ENCODE measurements at places on chromosomes 5 and 9.

DNA sequence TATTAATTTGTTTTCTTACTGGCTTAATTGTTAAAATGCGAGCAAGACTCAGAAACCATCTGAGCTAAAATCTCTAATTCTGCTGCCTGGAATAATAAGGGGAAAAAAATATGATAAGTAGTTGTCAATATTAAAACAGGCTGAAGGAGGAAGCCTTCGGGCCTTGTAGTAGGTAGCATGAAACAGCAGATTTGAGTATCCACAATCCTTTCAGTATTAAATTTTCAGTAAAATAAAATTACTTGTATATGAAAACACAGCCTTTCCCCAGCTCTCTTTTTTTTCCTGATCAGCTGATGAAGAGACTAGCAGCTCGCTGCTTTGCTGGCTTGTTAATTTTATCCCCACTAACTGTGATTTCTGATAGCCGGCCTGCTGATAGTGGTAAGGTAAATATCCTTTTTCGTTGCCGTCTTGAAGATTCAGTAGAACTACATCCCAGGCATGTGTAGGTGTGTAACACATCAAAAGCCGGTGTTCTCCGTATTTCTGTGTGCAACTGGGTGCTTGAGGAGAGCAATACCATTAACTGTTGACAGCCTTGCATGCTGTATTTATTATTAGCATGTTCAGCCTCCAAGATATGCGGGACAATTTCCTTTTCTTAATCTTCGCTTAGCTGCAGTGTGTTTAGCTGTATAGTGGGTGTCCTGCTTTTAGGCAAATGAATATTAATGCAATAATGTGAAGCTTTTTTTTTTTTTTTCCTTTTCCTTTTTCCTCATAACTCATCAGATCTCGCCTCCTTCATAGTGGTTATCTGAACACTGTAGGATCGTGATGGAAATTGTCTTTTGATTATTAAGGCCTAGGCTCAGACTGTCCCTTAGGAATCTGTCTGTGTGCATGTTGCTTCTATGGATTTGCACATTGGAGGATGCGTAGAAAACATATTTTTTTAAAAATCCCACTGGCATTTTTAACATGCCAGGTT is 144.6 kb downstream of the SMARCA2 start:
- no peak for DNase-seq

GRCh38 chr9:119365291-119366027 is 3.8 kb downstream of the BRINP1 start:
- peak; percentile 35 for DNase-seq

DNA sequence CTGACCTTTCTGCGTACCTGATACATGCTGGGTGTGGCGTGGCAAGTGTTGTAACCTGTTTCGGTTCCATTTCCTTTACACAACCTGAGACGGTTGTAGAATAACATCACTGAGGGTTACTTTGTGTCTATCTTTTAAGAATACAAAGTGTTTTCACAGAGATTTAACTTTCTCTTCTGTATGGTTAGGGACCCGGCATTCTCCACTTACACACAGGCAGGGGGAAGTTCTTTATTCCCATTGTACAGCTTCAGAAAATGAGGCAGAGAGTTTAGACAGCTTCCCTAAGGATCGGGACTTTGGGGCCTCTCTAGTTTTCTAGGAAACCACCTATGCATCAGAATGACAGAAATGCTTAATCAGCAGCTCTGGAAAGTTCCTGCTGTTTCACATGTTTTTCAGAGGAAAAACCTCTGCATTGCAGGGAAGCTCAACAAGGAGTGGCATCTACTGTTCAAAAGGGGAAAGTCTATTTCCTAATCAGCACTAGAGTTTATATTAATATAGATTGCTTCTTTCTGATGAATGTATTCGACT is 41.3 kb downstream of the CAST start:
- peak; percentile 32 for DNase-seq

DNA sequence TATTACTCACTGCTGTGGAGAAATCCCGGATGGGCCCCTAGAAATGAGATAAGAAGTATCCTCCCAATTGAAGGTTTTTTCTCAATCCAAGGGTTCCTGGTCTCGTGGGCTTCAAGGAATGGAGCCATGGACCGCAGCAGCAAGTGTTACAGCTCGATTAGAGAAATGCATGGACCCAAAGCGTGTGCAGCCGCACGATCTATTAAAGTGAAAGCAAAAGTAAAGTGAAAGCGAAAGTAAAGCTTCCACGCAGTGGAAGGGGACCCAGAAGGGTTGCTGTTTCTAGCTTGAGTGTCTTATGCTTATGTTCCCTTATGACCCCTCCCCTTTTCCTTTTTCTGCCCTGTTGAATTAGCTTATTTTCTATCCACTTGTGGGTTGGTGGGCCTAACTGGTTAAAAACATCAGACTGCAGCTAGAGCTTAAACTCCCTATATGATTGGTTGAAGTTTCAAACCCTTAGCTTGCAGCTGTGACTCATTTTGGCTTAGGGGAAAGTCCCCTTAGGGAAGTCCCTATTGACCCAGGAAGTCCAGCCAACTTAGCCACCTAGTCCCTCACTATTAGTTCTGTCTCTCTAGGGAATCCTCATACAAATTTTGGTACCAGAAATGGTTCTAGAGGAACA is 1111.8 kb downstream of the TAF11L14 start:
- DNase-seq, result peak; percentile 83

GRCh38 chr5:103234239-103234975 is 24.2 kb upstream of the MACIR start:
- no peak for DNase-seq

DNA sequence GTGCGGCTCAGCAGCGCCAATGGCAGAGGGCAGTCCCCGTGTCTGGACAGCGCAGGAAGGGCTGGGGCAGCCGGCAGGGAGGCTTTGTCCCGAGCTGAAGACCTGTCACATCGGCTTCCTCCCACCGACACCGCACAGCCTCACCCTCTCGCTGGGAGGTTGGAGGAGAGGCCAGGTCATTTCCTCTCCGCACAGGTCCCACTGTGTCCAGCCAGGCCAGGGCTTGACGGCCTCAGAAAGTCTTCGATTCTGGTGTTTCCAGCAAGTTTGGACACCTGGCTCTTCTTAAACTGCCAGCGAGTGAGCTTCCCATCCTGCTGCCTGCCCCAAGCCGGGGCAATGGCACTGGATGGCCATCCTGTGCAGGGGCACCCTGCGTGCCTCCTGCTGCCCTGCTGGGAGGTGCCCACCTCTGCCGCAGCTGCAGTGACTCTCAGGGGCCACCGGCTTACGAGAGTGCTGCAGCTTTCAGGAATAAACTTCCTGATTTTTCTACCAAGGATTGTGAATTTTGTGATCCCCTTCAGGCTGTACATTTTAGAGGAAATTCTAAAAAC is 33.9 kb downstream of the AHRR start:
- DNase-seq, result no peak

- peak; percentile 66 for DNase-seq
These were observed 22.9 kb downstream of the RGMB start for GRCh38 chr5:98796197-98796972.

GRCh38 chr9:84271531-84271900 is 69.0 kb downstream of the SLC28A3 start:
- DNase-seq, result peak; percentile 15

GRCh38 chr9:95206143-95206542 is 111.4 kb downstream of the FANCC start:
- no peak for DNase-seq

GRCh38 chr5:37867654-37868053 is 27.8 kb upstream of the GDNF start:
- no peak for DNase-seq

- DNase-seq, result no peak
These were observed 276.1 kb downstream of the TAF11L14 start for GRCh38 chr5:17910318-17910717.
